M059J (cell line): ENCODE measurements at places on chromosomes 3 and 15.

DNA sequence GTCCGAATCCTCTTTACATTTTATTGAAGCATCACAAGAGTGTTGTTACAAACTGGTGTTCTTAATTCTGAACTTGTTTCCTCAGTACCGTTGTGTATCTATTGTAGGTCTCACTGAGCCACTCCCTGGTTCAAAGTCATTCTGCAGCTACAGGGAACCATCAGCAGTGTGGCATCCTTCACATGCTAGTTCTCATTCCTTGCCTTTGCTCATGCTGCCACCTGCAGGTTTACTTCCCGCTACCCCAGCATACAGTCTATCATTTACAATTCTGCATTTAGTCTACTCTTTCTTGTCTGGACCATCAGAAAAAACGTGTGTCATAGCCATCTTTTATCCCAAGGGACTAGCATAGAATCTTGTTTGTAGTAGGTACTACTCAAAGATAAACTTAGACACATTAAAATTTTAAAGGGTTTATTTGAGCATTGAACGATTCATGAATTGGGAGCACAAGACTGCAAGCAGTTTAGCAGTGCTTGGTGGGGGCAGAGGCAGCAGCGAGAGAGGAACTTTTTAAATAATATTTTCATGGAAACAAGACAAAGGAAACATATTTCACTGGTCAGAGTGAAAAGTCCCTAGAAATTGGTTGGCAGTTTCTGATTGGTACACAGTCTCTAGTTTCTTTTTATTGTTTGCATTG lies 402.1 kb downstream of the CADM2 start:
- peak; percentile 1 for DNase-seq

DNA sequence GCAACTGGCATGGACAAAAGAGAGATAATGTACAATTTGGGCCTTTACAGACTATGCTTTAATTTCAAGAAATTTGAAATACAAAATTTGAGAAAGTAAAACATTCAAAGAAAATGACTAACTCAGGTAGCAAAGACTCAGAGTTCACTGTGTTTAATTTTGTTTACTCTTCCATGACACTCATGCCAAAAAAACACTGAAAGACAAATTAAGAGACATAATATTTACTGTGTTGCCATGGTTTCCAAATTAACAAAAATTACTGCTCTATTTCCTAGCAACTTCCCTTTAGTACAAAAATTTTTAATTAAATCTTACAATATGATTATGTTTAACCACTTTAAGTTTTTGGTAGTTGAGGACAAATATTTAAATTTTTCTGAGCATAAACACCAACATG lies 29.6 kb downstream of the LRRFIP2 start:
- DNase-seq = peak; percentile 61

DNA sequence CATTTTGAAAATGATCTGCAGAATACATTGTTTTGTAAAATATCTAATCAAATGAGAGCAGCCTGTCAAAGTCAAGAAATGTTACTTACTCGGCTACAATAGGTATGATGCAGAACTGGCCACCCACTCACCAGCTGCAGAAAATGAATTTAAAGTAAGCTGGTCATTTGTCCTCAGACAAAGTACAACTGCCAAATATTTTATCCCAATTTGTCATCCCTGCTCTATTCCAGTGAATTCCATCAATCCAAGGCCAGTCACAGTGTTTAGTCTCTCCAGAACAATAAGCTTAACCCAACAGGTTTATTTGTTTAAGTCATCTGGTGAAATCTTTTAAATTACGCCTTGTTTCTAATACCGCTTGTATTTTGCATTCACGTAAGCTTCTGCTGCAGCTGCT lies 46.6 kb upstream of the TCF12 start:
- no peak for DNase-seq

GRCh38 chr15:41957021-41957897 lies 15.1 kb downstream of the EHD4 start:
- DNase-seq = peak; percentile 5

- peak; percentile 49 for DNase-seq
Measured at GRCh38 chr3:4633078-4634004, 140.2 kb downstream of the ITPR1 start.

- DNase-seq = no peak
Measured at GRCh38 chr15:31447931-31448634, 121.4 kb downstream of the KLF13 start.

GRCh38 chr15:26894181-26894580 lies 27.3 kb downstream of the GABRA5 start:
- DNase-seq = no peak

GRCh38 chr3:36663666-36664291 lies 100.6 kb downstream of the DCLK3 start:
- peak; percentile 34 for DNase-seq

GRCh38 chr3:42502429-42503250 lies at the start of gene VIPR1:
VIPR1 (plus strand) TSS chr3:42502643; CDS start chr3:42502736, 93 bp downstream.
- peak; percentile 43 for DNase-seq

- DNase-seq = peak; percentile 16
Measured at GRCh38 chr3:180252683-180253082, 215.9 kb upstream of the PEX5L start.

DNA sequence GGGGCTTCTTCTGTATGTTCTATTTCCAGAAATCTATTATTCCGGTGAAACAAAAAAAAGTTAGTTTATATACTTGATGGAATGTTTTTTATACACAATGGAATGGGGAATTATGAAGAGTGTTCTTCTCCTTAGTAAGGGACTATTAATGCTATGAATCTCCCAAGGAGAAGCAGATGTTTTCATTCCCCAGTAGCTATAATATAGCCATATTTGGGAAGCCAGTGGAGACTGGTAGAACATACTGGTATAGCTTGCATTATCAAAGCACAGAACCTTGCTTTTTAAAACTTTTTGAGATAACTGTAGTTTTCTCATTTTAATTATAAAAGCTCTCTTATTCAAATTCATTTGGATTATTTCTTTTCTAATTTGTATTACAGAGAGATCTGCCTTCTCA lies 38.3 kb downstream of the ADGRG7 start:
- no peak for DNase-seq

GRCh38 chr15:29795610-29796009 lies 26.7 kb downstream of the TJP1 start:
- no peak for DNase-seq

- DNase-seq = no peak
Measured at GRCh38 chr3:43411429-43411828, 125.1 kb downstream of the SNRK start.

DNA sequence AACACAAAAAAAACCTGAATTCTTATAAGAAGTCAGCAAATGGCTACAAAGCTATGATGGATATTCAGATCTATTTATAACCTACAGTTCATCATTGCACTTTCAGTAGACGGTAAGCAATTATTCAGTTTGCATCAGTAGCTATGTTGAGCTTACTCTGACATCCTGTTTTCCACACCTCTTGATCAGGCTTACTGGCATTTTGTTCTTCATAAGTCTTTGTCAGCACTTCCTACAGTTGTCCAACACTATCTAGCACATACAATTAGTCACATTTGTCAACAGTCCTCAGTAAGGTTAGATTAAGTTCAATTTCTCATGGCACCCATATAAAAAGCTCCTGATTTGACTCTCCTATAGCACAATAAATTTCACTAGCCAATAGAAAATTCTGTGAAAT lies 71.2 kb upstream of the ST3GAL6 start:
- DNase-seq = peak; percentile 44
